ENCODE measurements at places on chromosomes 1 and 21.

GRCh38 chr1:3618881-3619671 is 5.7 kb upstream of the TPRG1L start:
- peak; percentile 74 for DNase-seq

DNA sequence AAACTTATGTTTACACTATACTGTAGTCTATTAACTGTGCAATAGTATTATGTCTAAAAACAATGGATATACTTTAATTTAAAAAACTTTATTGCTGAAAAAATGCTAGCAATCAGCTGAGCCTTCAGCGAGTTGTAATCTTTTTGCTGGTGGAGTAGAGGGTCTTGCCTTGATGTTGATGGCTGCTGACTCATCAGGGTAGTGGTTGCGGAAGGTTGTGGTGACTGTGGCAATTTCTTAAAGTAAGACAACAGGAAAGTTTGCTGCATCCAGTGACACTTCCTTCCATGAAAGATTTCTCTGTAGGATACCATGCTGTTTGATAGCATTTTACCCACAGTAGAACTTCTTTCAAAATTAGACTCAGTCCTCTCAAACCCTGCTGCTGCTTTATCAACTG is 234.7 kb upstream of the CSF3R start:
- DNase-seq: no peak

GRCh38 chr1:22916471-22916820 is 56.2 kb downstream of the LACTBL1 start:
- no peak for DNase-seq

DNA sequence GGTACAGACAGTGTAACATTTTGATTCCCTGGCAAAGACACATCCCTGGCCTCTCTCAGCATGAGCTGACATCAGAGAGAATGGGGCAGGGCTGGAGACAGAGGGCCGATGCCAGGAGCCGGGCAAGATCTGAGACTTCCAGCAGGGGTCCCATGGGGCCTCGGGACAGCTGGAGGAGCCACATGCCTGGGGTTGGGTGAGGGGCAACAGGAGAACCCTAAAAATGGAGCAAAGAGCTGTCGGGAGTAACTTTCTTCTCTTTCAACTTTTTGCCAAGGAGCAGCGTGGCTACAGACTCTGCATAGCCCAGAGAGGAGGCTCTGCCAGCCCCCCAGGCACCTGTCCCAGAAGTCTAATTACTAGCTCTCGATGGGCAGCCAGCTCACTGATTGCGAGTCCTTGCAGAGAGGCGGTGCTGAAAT is 130.8 kb downstream of the LACTBL1 start:
- DNase-seq: no peak

GRCh38 chr1:87501738-87502137 is 173.1 kb downstream of the LMO4 start:
- DNase-seq: no peak

DNA sequence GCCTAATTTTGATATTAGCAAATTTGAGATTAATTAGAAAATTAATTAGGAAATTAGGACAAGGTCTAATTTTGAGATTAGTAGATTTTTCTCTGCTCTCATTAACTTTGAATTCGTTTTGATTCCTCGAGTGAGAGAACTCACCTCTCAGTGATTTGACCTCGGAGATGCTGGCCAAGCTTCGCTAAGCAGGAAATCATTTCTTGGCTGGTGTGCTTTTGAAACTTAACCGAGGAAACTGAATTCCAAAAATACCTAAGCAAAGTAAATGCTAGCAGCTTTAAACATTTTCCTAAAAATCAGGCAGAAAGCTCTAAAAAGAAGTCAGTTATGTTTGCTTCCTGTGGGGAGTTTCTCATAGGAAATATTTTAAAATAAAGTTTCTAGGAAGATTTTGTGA is 34.9 kb downstream of the CDC14A start:
- no peak for DNase-seq

GRCh38 chr1:19044975-19045831 is 88.7 kb upstream of the IFFO2 start:
- no peak for DNase-seq

DNA sequence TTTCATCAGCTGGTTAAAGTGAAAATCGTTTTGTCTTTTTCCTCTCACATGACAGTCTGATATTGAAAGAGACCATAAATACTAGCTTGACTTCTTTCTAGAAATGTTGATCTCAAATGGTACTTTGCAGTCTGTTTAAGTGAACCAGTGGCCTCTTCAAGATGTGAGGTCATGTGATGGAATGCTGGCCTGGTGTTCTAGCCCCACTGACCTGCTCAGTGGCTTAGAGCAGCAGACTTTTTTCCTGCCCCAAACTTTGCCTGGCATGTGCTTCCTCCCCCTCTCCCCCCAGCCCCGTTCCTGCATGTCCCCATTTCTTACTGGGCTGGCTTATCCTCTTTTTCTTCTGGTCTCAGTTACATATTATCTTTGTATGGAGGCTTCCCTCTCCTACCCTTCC is 34.3 kb downstream of the ZYG11A start:
- DNase-seq: no peak

GRCh38 chr1:68015971-68016370 is 34.5 kb downstream of the DIRAS3 start:
- DNase-seq: no peak

DNA sequence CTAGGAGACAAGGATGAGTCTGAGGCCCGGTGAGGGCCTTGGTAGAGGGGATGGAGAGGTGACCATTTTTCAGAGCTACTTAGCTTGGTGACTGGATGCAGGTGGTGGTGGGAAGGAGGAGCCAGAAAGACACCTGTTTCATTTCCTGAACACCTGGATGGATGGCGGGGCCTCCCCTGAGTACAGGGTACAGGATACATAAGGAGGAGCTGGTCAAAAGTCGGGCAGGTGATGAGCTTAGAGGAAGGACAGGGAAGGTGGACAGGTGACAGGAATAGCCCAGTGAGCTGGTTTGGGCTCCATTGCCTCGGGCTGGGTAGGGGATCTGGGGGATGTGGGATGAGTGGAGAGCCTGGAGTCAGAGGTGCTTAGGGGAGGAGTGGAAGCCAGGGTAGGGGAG is 6.3 kb downstream of the FAAH start:
- DNase-seq: no peak

DNA sequence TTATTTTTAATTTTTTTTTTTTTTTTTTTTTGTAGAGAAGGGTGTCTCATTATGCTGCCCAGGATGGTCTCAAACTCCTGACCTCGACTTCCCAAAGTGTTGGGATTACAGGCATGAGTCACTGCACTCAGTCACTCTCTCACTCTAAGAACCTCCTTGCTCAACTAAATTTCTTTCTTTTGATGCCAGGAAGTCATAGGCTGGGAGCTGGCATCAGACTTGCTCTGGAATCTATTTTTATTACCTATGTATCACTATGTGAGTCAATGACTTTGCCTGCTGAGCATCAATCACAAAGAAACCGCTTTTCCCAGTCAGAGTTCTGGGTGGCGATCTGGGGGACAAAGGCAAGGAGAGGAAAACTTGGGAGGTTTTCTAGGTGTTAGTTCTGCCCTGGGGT is 35.5 kb upstream of the PARP1 start:
- DNase-seq: no peak

GRCh38 chr1:95889400-95889799 is 655.4 kb downstream of the RWDD3 start:
- DNase-seq: no peak

DNA sequence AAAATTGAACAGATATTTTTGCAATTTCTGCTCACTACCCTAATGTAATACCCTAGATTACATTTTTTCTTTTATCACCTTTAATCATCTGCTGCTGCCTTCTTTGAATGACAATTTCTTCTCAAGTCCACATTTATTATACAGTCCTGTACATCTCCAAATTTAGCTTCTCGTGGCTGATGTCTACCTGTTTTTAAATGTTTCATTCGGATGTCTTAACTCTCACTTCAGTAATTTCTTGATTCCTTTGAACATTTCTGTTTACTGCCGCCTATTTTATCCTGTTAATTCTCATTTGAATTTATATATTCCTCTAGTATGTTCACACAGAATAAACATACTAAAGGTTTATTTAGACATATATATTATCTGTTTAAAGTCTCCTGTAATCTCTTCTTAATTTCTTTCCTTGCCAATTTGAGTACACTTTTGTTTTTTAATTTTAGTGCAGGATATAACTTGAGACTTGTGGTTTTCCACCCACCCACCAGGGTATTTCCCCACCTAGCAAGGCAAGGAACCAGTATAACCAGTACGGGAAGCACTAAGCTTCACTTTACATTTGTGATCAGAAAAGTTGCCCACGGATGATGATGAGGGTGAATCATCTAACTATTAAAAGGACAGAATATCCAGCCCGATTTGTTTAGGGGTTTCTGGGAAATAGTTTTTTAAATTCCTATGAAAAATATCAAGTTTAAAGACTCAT is 12.7 kb downstream of the INSL5 start:
- DNase-seq: peak; percentile 67

DNA sequence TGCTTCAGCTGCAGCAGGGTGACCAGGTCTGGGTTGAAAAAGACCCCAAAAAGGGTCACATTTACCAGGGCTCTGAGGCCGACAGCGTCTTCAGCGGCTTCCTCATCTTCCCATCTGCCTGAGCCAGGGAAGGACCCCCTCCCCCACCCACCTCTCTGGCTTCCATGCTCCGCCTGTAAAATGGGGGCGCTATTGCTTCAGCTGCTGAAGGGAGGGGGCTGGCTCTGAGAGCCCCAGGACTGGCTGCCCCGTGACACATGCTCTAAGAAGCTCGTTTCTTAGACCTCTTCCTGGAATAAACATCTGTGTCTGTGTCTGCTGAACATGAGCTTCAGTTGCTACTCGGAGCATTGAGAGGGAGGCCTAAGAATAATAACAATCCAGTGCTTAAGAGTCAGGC is 2.9 kb downstream of the C1QA start:
- no peak for DNase-seq

GRCh38 chr1:20496241-20496661 is 10.2 kb upstream of the CAMK2N1 start:
- DNase-seq: peak; percentile 23

DNA sequence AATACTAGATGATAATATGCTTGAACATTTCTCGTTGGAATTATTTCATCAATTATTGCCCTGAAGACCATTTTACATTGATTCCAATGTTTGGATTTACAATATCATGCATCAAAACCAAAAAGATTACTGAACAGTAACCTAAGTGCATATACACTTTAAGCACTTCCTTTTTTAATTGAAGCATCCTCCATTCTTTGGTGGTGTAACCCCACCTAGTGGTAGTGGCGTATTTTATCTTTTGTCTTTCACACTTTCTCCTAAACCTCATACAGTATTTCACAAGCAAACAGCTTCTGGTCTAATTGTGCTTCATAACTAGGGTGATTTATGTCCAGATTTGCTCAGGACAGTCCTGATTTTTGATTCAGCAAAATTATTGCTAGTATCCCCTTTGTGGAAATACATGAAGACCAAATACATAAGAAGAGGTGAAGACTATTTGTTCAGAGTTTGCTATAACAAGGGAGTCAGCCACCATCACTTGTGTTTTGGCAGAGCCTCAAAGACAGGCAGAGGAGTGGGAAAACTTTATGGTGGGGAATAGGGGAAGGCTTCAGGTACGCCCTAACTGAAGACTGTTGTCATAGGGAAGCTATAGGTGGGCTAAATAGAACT is 3.4 kb upstream of the NVL start:
- no peak for DNase-seq

GRCh38 chr1:235566084-235566483 is 61.8 kb upstream of the B3GALNT2 start:
- DNase-seq: no peak

DNA sequence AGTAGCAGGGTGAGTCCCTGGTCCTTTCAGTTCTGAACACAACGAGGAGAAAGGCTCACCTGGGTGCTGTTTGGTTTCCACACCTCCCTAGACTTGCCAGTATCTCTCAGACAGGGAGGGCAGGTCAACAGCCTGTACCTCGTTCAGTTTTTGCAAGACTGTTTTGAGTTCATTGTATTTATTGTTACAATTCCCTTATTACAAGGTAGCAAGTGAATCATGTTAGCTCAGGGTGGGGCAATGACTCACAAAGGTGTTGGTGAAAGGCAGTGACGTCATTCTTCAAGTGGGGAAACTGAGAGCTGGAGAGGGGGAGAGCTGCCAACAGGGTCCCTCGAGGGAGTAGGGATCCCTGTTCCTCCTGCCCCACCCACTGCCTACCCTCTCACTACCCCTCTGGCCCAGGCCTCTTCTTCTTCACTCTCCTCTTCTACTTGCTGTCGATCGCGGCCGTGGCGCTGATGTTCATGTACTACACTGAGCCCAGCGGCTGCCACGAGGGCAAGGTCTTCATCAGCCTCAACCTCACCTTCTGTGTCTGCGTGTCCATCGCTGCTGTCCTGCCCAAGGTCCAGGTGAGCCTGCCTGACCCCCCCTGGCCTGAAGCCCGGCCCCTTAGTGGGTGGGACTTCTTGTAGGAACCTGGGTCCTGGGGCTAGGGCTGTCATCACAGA is 13.4 kb downstream of the SERINC2 start:
- DNase-seq: no peak

DNA sequence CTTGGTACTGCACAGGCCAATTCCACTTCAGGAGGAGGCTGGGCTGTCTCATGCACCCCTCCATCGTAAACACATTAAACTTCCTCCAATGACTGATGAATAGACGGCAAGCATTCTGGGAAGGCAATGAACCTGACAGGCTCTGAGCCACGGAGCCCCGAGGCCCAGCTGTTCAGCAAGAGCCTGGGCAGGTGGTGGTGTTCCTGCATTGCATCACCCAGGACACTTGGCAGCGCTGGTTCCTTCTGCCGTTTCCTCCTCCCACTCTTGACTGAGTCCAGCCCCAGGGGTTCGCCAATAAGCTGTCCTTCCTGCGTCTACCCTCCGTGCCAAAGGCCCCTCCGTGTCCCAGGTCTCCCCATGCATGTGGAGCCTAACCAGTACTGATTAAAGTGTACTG is 109.8 kb downstream of the JAK1 start:
- DNase-seq: no peak

DNA sequence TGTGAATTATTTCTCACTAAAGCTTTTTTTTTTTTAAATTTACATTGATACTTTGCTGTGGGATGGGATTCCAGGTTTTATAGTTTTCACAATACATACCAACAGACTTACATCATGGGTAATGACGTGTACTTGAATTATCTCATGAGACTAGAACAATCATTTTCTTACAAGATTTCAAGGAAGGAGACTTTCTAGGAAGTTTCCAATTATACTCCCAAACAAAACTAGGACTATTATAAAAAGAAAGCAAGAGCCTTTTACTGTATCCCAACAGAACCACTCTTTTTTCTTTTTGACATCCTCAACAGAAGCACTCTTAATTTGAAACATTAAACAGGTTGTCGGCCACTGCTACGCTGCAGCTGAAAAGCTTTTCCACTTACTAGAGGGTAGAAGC is 48.7 kb downstream of the TESK2 start:
- DNase-seq: no peak

DNA sequence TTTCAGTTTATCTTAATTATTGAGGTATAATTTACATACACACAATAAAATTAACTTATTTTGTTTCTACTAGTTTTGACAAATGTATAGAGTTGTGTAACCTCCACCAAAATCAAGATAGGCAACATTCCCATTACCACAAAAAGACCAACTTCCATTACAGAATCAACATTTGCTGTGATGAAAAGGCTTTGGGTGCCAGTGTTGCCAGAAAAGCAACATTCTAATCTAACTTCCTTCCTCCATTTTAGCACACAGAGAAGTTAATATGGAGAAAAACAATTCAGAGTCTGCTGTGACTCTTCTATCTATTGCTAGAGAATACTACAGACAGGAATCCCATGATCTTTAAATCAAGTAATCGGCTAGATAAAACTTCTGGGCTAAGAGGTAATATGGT is 245.3 kb downstream of the RERE start:
- no peak for DNase-seq

Measured in activated naive CD4-positive, alpha-beta T cell treated with anti-CD3 and anti-CD28 coated beads, Interleukin-2, amount 50 U/mL, for 16 hours (primary cell).